ENCODE measurements at places on chromosomes 6 and 20.
A peak's percentile ranks its signal among the peaks of the same experiment; 100 is the strongest.

GRCh38 chr20:1160496-1160895 is 24.3 kb downstream of the TMEM74B start:
- DNase-seq = no peak

- DNase-seq = no peak
Measured at GRCh38 chr6:50333696-50334095, 284.0 kb upstream of the DEFB112 start.

- DNase-seq = no peak
Measured at GRCh38 chr20:34945315-34946077, 10.1 kb downstream of the GSS start.

- DNase-seq = no peak
Measured at GRCh38 chr6:2919401-2919800, 16.3 kb upstream of the SERPINB9 start.

- DNase-seq = no peak
Measured at GRCh38 chr20:5488823-5489222, 172.1 kb upstream of the PROKR2 start.

DNA sequence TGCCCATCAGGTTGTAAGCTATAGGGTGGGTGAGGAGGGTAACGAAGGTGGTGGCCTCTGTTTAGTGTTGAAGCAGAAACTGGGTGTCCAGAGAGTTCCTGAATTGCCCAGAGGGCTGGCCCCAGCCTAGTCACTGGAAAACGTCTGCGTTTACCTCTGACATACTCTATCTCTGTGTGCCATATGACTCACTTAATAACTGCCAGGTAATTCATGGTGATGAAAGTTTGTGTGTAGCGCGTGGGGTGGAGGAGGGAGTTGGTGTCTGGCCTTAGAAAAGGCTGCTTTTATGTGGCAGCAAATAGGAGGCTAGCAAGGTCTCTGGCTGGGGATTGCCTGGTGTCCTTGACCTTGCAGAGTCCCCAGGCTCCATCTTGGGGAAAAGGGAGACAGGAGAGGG is 47.3 kb downstream of the SLC35D3 start:
- no peak for DNase-seq

- no peak for DNase-seq
Measured at GRCh38 chr6:163670336-163670735, 255.8 kb downstream of the QKI start.

GRCh38 chr6:148501178-148501590 is 158.5 kb downstream of the SASH1 start:
- no peak for DNase-seq

GRCh38 chr6:159692303-159693127 is 526 bp downstream of the SOD2 start:
- peak; percentile 67 for DNase-seq

DNA sequence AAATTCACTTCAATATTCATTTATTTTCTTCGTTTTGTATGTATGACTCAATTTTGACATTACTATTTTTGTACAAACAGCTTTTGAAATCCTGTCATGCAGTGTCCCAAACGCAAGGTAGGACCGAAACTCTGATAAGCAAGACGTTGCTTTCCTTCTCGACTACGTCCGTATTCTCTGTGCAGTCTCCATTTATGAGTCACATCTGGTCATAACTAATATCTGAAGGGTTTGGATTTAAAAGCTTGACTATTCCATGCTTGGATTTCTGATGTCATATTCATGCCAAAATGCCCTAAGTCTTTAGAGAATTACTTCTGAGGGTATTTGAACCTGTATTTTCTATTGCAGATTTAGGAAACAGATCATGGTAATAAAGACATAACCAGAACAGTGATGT is 37.8 kb upstream of the LAMP5 start:
- no peak for DNase-seq

DNA sequence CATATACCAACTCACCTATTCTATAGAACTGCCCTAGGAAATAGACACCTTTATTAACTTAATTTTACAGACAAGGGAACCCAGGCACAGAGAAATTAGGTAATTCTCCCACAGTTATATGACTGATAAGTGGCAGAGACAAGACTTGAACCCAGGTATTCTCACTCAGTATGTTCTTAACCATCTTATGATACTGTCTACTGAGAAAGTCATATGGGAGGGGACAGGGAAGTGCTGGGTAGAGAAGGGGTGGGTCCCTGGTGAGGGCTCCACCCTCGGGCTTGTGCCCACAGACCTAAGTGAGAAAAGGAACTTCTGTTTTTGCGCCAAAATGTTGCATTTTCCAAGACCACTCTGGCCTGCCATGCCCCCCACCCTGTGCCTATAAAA is 123.5 kb downstream of the RNF144B start:
- DNase-seq = no peak

DNA sequence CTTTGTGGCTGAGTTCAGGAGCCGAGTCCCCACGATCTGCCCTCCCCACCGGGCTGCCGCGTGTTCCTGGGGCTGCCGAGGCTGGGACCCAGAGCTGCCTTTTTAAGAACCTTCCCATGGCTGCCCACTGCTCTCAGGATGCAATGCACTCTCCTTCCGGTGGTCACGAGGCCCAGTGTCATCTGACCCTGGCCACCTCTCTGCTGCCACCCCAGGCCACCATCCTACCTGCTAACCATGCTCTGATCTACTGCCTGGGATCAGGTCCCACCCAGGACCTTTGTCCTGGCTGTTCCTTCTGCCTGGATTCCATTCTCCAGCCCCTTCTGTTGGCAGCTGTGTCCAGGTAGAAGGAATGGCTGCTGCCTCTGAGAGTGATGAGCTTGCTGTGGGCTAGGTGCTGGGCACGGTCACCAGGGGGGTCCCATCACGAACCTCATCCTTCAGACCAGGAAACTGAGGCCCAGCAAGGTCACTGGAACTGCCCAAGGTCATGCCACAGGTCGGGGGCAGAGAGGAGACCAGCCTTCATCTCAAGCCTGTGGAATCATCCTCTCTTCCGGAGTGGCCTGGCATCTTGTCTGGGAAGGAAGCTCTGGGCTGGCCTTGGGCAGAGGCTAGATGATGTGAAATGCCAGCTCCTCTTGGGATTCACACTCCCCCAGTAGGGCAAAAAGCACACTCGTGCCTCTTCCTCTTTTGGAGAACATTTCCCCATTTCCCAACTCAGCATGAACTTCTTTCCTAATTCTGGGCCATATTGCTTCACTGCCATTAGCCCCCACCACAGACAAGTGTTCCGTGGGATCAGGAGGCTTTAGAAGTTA is 20.5 kb downstream of the PCK1 start:
- DNase-seq = no peak

DNA sequence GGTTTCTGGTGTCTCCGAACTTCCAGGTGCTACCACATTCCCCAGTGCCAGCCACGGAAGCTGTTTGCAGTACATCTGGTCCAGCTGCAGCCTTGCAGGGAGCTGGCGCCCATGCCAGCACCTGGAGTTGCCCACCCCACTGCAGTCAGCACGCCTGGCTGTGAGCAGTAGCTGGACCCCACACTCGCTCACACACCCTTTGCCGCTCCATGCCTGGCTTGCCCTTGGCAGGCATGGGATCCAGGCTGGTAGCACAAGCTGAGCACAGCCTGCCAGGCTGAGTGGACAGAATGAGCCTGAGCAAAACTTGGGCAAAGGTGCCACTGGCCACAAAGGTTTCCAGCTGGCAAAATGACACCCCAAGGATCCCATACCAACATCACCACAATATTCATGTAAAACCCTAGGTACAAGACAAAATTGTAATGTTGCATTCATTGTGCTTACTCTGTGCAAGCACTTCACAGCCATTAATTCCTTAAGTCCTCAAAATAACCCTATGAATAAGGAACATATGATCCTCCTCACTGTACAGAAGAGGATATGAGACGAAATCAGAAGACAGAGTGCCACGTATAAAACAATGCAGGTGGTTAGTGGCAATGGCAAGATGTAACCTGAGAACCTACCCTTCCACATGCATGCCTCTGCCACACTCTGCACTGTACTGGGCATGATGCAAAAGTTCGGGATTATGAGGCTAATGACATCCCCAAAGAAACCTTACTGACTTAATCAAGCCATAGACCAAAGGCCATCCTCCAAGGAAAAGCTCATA is 18.3 kb downstream of the KIF16B start:
- no peak for DNase-seq

GRCh38 chr6:75204959-75205775 is 686 bp downstream of the COL12A1 start:
- DNase-seq = no peak

GRCh38 chr20:23867152-23867776 is 12.3 kb downstream of the CST5 start:
- no peak for DNase-seq

- no peak for DNase-seq
Measured at GRCh38 chr20:44253528-44253927, 6.4 kb downstream of the GDAP1L1 start.

DNA sequence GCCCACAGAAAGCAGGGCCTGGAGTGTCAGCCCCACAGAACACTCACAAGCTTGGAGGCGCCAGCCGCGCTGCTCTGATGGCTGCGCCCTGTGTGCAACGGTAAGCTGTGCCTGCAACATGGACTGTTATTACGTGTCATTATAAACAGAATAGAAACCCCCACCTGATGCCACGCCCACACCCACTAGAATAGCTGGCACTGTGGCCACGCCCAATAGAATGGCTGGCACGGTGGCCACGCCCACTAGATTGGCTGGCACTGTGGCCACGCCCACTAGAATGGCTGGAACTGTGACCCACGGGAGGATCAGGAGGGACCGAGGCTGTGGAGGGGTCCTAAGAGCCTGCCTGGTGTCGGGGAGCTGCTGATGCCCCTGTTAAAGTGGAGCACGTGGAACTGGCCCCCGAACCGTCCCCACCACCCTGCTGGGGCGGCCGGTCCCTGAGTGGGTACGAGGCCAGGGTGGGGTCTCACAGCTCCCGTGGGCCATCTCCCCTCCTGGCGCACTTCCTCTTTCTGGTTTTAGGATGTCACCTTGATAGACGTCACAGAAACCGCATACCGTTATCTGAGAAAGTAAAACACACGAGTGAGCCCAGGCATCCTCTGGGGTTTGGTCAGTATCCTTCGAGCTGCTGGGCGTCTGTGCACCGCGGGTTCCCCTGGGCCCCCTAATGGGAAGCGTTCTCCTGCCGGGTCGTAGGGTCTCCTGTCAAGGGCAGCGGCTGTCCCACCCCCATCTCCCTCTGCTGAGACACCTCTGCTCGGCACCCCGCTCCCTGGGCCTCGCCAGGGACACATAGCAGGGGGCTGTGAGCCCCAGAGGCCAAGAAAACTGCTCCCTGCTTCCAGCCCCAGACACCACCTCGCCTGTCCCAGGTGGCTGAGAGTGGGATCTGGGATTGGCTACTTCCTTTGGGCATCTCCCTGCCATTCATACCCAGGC is 25.4 kb downstream of the SLC17A9 start:
- peak; percentile 76 for DNase-seq

DNA sequence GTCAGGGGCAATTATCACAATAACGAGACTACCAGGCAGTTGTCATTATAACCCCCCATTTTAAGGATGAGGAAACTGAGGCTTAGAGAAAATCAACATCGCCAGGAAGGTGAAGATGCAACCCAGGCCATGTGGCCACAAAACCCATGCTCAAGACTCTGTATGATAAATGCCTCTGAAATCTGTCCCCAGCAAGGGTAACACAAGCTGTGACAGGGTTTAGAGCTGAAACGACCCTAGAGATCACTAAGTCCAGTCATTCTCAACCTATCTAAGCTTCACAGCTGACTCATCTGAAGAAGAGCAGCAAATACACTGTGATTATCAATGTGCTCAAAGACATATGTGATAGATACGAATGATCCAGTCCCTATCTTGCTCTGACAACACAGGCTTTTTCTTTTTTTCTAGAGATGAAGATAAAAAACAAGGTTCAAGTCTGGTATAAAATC is 47.0 kb downstream of the ARHGAP18 start:
- no peak for DNase-seq

- no peak for DNase-seq
Measured at GRCh38 chr6:163098827-163099479, 315.6 kb upstream of the QKI start.

- no peak for DNase-seq
Measured at GRCh38 chr6:38420207-38420606, 219.5 kb downstream of the BTBD9 start.

DNA sequence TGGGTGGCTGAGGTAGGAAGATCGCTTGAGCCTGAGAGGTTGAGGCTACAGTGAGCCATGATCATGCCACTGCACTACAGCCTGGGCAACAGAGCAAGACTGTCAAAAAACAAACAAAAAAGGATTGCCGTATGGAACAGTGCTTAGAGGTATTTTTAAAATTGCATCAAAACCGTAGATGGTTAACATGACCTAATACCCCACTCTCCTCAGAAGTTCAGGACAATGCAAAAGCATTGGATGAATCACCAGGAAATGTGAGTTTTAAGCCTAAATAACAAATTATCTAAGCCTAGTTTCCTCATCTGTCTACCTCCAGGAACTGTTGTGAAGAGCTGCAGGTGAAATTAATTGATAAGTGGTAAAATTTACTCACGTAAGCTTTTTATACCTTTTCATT is 123.8 kb upstream of the ID4 start:
- no peak for DNase-seq

DNA sequence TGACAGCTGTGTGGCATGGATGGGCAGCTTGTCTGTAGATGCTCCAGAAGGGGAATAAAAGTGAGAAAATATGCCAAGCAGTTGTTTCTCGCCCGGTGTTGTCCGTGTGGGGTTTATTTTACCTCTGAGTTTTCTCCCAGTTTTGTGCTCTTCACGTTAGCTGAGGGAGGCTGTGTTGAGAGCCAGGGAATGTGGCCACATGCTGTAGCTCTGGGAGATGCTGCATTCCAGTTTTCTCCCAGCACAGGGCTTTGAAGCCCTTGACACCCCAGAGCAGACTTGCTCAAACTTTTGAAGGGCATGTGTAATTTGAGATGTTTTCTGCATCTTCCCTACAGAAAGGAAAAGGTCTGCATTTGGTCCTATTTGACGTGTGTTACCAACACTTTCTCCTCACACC is 67.7 kb downstream of the RREB1 start:
- no peak for DNase-seq

DNA sequence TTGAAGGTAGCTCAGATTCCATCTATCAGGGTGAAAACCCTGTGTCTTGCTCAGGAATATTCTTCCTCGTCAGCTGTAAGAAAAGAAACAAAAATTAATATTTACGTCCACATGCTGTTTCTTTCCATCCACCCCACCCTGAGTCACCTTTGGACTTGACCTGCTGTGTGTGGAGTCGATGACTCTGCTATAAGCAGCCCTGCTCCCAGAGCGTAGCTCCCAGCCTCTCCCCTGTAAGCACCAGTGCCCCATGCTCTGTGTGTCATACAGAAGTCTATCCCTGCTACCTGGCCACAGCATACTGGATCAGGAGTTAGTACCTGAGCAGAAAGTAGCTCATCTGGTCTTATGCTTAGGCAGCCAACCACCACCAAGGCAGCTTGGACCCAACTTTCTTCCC is 223.6 kb downstream of the SOD2 start:
- no peak for DNase-seq

DNA sequence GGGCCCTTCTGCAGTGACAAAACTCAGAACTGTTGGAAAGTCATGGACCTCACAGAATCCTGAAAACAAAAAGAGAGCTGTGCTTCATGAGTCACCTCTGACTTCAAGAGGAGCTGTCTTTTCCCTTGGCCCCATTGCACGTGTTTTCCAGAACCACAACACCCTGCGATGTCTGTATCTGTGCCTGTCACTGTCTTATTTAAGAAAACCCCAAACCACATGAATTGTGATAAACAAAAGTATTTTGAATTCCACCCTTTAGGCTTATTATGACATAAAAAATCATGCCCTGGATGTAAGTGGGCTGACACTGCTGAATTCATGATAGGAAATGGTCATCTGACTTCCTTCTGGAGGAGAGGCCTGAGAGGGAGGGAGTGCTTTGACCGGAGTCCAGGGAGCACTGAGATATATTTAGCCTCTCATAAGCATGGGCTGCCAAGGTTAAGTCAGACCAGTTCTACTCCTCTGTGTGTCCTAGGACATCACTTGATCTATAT is 96.4 kb upstream of the DUSP22 start:
- no peak for DNase-seq

- no peak for DNase-seq
Measured at GRCh38 chr20:1275919-1276318, 9.8 kb downstream of the SNPH start.

Data from activated CD4-positive, CD25-positive, alpha-beta regulatory T cell treated with anti-CD3 and anti-CD28 coated beads, Interleukin-2, amount 50 U/mL, for 72 hours (primary cell).